Fibroblast of lung (primary cell): ENCODE measurements at places on chromosomes 11 and 22. TPM values are rescaled to one million over a fixed set of nuclear protein-coding genes. Genes with fewer than 3 reads are reported as not detected.

- DNase-seq: peak; percentile 80
Observed at GRCh38 chr22:37681556-37682049, 4.5 kb upstream of the NOL12 start.

DNA sequence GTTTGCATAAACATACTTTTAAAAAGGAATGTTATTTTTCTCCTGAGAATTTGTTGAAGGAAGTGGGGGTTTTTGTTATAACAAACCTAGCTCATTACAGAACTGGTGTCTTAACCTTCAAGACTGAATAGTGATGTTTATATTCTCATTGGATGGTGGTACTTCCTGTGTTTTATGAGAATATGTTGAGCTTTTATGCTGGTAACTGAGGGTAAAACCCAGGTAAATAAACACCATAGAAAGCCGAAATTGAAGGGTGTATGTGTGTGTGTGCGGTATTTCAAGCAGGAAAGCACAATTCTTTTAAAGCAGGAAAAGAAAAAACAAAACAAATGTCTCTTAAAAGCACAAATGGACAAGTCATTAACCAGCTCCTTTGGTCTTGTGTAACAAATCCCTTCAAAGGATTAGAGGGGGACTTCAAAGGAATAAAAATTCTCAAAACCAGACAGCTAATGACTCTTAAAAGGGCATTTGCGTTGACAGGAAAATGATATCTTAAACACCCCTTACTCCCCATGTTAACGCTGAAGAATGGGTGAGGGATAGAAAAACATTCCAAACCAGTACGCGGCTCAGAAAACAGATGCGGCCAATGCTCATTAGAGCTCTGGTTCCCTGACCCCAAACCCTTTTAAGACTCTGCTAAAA is 23.8 kb downstream of the LMO2 start:
- no peak for DNase-seq

GRCh38 chr22:45632791-45633515 is 38.7 kb upstream of the ATXN10 start:
- peak; percentile 72 for DNase-seq

DNA sequence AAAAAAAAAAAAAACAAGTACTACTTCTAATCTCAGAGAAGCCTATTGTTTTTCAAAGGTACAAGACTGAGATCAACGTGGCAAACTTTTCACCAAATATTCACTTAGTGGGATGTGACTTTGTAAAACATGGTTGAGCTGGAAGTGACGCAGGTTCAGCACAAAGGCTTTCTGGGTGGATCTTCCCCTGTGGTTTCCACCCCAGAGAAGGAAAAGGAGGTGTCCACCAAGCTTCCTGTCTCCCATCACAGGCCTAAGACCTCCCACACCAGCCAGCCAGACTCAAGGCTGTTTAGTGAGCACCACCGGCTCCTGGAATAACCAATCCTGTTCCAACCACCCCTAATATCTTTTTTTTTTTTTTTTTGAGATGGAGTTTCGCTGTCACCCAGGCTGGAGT is 5.7 kb downstream of the TMEM184B start:
- DNase-seq: no peak

- DNase-seq: peak; percentile 0
Observed at GRCh38 chr11:21556926-21557325, 636.0 kb upstream of the ANO5 start.

USH1C gene
- not detected in 2 replicates for total RNA-seq
